ENCODE measurements at places on chromosomes 5 and 9.

DNA sequence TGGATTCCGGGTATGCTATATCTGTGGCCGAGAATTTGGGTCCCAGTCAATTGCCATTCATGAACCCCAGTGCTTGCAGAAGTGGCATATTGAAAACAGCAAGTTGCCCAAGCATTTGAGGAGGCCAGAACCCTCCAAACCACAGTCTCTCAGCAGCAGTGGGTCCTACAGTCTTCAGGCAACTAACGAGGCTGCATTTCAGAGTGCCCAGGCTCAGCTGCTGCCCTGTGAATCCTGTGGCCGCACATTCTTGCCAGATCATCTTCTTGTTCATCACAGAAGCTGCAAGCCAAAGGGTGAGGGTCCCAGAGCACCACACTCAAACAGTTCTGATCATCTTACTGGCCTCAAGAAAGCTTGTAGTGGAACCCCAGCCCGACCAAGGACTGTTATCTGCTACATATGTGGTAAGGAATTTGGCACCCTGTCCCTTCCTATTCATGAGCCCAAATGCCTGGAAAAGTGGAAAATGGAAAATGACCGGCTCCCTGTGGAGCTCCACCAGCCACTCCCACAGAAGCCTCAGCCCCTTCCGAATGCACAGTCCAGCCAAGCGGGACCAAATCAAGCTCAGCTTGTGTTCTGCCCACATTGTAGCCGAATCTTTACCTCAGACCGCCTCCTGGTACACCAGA, 23.0 kb downstream of the ZNF474 start:
- DNase-seq, result no peak

DNA sequence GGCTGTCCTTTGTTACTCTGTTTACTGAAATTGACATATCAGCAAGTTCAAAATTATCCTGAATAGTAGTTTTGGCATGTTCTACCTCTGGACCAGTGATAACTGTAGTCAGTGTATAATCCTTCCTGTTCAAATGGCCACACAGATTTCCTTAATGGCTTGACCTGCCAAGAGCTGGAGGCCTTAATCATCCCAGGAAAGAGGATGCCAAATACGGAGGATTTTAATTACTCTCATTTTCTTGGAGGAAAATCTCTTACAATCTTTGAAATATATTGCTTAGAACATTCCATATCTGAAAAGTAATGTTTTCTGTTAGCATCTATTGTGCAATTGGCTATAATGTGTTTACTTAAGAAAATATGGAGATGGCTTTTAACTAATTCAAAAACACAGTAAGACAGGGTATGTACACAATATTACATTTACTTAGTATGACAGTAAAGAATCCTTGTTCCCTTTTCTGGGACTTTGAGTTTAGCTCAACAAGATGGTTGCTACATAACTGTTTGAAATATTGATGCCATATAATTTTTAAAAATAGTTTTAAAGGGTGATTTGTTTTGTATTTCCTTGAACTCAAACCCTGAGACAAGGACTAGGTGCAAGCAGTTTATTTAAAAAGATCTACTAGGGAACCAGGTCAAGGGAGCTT, 68.9 kb upstream of the SELENOP start:
- no peak for DNase-seq

DNA sequence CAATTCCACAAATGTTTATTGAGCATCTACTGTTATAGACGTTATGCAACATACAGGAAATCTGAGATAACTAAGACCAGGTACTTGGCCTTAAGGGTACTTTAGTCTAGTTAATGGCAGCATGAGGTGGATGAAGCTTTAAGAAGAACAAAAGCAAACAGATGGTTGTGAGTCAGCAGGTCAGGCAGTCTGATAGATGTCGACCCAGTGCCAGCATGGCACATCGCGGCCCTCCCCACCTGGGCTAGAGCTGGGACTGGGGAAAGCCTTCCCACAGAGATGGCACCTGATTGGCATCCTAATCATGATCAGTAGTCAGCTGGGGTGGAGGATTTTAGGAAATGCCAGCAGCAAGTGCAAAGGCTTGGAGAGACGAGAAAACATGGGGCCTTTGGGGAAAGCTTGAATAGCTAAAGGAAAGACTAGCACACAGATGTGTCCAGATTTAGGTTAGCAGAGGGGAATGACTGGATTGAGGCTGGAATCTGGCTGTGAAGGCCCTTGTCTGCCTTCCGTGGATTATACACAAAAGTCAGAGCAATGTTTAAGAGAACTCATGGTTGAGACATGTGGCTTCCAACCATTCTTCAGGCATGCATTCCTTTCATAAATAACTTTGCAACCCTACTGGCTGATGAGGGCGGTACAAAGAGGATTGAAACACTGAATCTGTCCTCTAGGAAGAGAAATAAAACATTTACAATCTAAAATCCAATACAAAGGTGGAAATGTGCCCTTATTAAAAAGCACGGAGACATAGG, 395.4 kb upstream of the WWC1 start:
- no peak for DNase-seq

DNA sequence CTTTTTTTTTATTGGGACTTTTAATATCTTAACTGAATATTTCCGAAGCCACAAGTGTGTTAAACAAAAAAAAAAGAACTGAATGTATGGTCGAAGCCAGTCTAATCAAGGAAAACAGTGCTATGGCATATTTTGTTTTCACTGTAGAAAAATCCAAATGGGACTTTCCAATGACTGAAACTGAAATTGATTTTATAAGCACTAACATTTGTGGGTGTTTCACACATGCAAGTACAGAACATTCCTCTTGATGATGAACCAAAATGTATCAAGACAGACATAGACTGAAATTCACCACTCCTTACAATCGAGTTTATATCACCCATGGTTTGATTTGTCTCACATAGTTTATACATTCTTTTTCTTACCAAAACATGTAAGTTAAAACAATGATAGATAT, 1026.8 kb downstream of the CDH18 start:
- no peak for DNase-seq

GRCh38 chr5:158351485-158352125, 492.7 kb upstream of the CLINT1 start:
- DNase-seq, result no peak

Data from DND-41 (cell line).